ENCODE measurements at places on chromosomes 3 and 15.

GRCh38 chr15:68330416-68330815 is 52.9 kb downstream of the FEM1B start:
- no peak for DNase-seq

DNA sequence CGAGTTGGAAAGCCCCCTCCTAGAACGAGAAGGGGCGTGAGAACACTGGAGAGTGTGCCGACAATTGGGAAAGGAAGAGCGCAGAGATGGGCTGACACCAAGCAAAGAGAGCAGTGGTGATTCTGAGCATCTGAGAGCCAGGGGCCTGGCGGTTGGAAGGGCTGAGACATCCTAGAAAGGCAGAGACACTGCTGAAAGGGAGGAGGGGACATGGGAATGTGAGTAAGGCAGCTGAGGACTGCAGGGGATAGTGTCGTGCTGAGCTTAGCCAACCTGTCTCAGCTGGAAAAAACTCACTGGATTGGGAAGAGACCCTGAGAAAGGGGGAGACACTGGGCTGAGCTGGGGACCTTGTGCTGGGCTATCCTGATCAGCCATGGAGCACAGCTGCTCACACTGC is 58.1 kb upstream of the SLC6A6 start:
- no peak for DNase-seq

DNA sequence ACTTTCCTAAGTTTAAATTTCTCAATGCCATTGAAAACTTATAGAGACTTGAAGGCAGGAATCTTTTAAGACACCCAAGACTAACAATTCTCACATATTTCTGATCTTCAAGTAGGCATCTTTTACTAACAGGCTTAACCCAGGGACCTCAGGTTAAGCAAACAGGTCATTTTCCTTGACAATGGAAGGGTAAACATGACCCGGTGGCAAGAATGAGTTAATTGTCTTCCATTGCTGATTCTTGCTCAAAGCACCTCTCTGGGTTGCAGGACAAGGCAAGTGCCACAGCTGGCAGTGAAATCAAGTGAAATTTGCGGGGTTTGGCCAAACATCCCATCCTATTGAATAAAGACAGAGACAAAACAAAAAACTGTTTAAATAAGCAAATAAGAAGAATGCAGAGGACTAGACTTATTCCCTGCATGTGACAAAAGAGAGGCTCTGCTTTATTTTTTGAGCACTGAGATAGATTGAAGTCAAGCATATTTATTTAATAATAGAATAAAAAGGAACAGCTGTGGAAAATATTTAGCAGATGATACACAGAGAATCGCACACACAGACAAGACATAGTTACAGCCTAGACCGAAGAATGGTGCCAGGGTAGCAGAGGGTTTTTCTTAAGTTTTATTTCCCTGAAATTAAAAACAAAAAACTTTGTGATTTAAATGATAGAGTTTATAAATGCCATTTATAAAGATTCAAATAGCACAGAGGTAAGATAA is 56.0 kb upstream of the MITF start:
- no peak for DNase-seq

- peak; percentile 77 for DNase-seq
Observed at GRCh38 chr3:72255791-72256559, 471.0 kb upstream of the PROK2 start.

GRCh38 chr3:70201975-70202374 is 110.5 kb downstream of the MDFIC2 start:
- DNase-seq = no peak

GRCh38 chr15:98592136-98592535 is 56.2 kb upstream of the IGF1R start:
- no peak for DNase-seq

DNA sequence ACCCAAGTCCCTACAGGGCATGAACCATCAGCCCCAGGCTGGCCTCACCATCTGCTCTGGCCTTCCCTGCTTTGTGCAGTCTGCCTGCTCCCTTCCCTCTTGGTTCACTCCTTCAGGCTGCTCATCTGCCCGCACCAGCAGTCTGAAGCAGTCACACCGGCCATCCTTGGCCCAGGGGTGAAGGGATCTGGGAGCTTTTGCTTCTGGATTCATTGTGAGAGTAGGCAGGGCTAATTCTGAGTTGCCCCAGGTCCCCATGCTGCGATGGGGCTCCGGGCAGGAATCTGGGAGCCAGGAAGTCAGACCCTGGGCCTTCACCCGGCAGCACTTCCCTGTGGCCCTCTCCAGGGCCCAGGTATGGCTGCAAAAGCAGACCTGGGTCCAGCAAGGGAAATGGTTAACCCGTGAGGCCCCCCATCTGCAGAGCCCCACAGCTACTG is 99.7 kb downstream of the VGLL4 start:
- DNase-seq = no peak

GRCh38 chr3:147672436-147672835 is 263.3 kb downstream of the ZIC1 start:
- no peak for DNase-seq

DNA sequence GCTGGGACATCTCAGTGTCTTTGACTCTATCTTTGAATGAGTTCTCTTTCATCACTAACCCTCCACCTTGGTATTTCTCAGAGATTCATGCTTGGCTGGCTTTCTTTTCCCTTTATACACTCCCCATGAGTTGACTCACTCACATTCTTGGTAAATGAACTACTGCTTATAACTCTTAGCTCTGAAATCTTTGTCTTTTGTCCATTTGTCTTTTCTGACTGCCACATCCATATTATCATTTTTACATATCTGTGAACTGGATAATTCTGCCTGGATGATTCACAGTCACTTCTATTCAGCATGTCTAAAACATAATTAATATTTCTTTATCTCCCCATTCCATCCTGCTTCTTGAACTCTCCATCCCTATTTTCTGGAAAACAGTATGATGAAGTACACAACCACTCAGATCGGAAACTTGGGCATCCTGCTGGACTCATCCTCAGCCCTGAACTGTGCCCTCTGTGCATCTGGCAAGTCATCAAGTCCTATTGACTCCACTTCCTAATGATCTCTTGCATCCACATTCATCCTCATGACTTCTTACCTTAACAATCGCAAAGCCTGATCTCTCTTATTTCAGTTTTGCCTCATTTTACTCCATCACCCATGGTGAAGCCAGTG is 66.9 kb downstream of the KCNAB1 start:
- DNase-seq = no peak

DNA sequence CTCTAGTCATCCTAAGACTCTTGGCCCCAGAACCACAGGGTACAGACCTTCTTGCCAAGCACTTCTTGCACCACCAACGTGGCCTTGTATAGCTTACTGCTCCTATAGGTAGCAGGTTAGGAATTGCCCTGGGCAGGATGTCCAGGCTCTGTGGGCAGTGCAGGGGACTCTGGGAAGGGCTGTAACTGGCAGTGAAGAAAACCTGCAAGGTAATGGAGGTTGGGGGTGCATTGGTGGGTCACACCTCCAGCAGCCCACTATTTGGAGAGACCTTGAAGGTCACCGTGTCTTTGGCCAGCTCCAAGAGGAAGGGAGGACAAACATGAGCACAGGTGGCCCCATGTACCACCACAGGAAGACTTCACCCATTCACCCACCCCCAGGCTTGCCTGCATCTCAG is 21.3 kb upstream of the XYLB start:
- DNase-seq = no peak

- no peak for DNase-seq
Observed at GRCh38 chr15:65146438-65146837, 12.8 kb upstream of the PDCD7 start.

DNA sequence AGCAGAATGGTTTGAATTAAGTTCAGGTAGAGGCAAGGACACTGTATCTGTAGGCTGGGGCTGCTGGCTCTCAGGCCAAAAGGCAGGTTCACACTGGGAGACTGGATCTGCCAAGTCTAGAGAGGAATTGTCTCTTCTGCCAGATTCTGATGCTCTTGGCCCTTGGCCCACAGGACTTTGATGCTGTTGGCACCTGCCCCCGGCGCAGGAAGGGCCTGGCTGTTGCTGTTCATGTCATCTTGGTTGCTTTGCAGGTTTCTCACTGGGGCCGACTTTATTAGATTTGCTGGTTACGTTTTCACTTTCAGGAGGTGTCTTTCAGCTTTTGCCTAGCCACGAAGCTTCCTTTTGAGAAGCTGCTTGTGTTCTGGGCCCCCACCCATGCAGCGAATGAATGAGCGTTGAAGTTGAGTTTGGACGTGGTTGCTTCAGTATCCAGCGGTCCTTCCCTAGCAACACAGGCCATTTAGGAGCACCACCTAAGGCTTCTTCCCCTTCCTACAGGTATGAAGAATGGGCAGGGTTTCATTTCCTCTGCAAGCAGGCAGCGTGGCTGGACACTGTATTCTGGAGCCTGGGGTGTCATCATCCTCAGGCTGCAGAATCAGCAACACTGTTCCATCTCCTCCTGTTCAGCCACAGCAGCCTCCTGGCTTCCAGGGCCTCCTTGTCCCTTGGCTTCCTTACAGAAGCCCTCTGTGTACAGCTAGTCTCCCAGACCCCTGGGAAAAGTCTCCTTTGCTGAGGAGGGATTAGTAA is 65.6 kb upstream of the PRR23C start:
- no peak for DNase-seq

DNA sequence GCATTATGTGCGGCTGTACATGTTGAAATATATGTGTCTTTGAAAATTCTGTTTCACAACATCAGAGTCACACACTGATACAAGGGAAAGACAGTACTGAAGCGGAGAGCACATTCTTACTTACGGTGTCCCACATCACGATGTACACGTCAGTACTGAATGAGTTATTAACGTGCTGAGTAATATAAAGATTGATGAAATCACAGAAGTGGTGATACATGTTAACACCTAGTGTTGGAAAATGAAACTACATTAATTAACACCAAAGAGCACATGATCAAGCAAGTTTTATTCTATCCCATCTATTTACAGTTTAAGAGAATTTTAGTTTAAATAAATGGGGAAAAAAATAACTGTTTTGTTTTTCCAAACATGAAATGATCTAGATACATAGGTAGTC is 15.6 kb downstream of the EOGT start:
- no peak for DNase-seq

DNA sequence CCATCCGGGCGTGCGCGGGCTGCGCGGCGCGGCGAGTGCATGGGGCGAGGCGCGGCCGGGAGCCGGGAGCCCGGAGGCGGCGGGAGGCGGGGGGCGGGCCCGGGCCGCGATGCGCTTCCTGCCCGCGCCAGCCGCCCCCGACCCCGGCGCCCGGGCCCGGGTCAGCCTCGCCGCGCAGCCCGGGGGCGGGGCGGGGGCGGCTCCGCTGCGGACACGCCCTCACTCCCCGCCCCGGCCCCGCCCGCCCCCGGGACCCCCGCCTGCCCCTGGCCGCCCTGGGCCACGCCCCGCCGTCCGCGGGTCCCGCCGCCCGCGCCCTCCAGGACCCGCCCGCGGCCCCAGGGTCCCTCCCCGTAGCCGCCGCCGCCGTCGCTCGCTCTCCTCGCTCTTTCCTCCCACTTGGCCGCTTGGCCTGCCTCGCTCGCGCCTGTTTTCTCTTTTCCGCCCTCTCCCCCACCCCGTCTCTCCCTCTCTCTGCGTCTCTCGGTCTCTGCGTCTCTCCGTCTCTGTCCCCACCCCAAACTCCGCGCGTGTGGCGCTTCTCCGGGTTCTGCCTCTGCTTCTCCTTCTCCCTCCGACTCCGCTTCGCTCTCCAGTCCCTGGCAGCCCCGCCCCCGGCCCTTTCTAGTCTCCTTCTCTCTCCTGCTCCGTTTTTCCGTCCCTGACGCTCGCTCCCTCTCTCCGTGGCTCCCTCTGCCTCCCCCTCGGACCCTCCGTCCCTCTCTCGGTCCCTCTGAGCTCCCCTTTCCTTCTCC is at the start of gene PLXND1:
Gene PLXND1 (minus strand): TSS at position 41 of the 755 bp plus-strand sequence. CDS start 37 bp downstream, at position 4.
- peak; percentile 91 for DNase-seq

DNA sequence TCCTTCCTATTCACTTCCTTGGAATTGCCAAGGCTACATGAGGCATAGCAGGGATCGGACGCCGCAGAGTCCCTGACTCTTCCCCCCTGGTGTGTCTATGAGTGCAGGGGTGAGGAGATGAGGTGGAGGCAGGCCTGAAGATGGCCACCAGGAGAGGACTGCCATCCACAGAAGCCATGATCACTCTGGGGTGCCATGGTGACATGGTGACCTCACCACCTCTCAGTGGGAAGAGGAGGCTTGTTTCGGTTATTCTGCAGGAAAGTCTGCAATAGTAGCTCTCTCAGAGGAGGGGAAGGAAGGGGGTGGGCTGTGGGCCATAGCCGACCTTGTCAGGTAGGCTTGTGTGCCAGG is 57.0 kb upstream of the LIMD1 start:
- DNase-seq = no peak

DNA sequence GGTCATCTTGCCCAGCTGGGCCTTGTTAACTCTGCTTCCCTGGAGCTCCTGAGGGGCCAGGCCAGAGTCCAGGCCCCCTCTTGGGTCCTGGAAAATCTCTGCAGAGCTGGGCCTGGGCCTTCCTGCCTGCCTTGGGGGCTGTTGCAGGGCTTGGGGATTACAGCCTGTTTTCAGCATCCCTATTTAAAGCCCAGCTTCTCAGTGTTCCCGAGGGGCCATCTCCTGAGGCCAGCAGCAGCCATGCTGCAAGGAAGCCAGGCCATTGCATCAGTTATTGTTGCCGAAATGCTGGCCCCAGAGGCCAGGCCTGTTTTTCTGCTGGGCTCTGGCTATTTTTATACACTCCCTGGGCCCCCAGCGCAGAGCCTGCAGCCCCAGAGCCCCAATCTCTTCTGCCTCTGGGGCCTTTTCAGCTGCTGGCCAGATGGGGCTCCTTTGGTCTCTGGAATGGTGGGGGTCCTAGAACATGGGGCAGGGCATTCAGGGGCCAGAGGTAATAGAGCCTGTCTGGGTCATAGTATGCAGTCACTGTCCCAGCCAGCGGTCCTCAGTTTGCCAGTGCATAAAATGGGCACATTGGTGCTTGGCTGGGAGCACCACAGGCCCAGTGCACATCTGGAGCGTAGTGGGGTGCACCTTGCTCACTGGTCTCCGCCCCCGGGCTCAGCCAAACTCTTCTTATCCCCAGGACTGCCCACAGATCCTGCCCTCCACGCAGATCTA is 28.5 kb downstream of the PLXNA1 start:
- no peak for DNase-seq

Data from upper lobe of right lung (tissue), 1 donor.